Activated CD4-positive, alpha-beta memory T cell treated with anti-CD3 and anti-CD28 coated beads, Interleukin-2, amount 10 ng/mL, durations not matched to agents 7 days and 5 days (primary cell): ENCODE measurements at places on chromosomes 11 and 22. TPM values are rescaled to one million over a fixed set of nuclear protein-coding genes. Genes with fewer than 3 reads are reported as not detected.

- no peaks in the 10 kb centered on the region for H3K4me1 ChIP-seq
- no peak overlapping the region for H3K27ac ChIP-seq
- H3K27me3 ChIP-seq: peaks cover 2% of the 10 kb centered on the region
- H3K36me3 ChIP-seq: no peaks in the 10 kb centered on the region
- no peak overlapping the region for H3K4me3 ChIP-seq
These were observed 89.0 kb downstream of the ISX start for GRCh38 chr22:35154937-35155387.

Gene MAPK8IP1
- total RNA-seq: 0.48 TPM

DNA sequence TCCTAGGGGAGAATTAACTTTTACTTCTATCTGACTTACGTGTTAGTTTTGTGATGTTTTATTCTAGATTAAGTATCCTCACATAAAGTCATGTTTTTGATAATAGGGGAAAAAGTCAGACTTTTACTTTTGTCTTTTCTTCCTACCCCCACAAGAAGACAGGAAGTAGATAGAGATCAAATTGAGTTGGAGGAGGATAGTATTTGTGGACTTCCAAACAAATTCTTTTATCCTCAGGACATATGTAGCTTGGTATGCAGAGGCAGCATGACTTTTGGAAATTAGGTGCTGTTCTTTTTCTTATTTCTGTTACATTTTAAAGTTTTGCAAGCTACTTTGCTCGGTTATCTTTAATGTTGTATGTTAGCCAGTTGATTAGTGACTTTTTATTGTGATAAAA is 61.4 kb downstream of the MTMR3 start:
- peaks cover 3% of the 10 kb centered on the region for H3K36me3 ChIP-seq
- H3K27ac ChIP-seq: no peak overlapping the region
- DNase-seq: no peak
- peaks cover 2% of the 10 kb centered on the region for H3K4me1 ChIP-seq

DNA sequence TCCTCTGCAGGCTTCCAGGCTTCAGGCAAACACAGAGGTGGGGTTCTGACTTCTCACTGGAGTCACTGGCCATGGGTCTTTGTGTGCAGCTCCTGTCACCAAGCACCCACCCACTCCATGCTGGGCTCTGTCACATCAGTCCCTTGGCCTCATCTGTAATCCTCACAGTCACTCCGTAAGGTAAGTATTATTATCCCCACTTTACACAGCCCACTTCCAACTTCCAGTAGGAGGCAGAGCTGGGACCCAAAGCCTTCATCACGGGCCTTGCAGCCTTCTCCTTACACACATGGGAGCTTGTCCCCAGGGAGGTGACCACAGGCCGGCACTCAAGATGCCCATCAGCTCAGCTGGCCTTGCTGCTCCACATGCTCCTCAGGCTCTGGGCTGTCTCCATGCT is 266.7 kb upstream of the B3GAT1 start:
- no peaks in the 10 kb centered on the region for H3K36me3 ChIP-seq
- H3K27ac ChIP-seq: no peak overlapping the region
- no peak overlapping the region for H3K4me3 ChIP-seq
- no peaks in the 10 kb centered on the region for H3K4me1 ChIP-seq
- peaks cover 1% of the 10 kb centered on the region for H3K27me3 ChIP-seq

Gene AKIP1
- total RNA-seq: 36.0 TPM
